SJSA1 (cell line): ENCODE measurements at places on chromosomes 2 and 18.

GRCh38 chr2:240559286-240559685 lies 871 bp upstream of the DUSP28 start:
- no peak for DNase-seq

DNA sequence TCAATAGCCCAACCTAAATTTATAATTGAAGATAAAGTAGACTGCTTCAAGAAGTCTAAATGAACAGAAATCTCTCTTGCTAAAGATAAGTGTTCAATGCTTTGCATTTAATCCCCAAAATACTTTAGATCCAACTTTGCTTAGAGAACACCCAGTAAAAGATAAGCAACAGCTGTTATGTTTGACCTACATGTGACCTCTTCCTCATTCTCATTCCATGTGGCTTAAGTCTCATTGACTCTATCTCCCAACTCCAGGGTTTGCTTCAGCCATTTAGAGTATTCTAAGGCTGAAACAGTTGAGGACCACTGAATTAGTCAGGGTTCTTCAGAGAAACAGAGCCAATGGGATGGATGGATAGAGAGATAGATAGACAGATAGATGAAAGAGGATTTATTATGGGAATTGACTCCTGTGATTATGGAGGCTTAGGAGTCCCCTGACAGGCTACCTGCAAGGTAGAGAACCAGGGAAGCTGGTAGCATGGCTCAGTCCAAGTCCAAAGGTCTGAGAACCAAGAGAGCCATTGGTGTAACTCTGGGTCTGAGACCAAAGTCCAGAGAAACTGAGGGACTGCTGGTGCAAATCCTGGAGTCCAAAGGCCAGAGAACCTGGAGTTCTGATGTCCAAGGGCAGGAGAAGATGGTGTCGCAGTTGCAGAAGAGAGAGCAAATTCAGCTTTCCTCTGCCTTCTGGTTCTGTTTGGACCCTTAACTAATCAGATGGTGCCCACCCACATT lies 32.1 kb downstream of the CRYGD start:
- DNase-seq = no peak

DNA sequence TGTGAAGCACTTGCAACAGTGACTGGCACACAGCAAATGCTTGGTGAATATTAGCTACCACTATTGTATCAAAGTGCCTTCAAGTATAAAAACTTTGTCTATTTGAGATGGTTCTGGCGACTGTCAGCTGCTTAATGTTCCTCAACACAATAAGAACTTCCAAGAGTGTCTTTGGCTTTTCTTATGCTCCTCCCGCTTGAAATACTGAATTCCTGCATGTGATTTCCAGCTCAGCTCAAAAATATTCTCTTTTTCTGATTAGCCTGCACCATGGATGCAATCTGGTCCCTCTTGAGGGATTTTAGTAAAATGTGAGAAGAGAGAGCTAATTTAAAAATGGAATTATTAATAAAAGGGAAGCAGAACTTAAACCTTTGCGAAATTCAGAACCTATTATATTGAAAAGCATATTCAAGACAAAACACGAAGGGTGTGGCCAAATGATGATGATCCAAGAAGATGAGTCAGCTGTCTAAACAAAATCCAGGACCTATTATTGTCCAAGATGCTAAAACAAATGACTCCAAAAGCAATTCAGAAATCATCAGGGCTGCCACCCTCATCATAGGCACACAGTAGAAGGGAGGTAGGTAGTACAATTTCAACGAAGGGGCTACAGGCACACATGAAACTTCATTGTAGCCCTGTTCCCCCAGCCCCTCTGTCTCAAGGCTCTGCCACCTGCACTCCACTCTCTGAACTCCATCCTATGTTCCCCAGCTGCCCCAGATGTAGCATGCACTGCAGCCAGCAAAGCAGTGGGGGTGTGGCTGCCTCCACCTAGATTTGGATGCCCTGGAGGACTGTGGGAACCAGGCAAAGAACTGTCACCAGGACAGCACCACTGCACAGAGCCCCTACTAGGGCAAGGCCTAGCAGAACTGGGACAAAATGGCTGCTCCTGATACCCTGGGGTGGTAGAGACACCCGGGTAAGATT lies 190.1 kb downstream of the ZNF385B start:
- no peak for DNase-seq

DNA sequence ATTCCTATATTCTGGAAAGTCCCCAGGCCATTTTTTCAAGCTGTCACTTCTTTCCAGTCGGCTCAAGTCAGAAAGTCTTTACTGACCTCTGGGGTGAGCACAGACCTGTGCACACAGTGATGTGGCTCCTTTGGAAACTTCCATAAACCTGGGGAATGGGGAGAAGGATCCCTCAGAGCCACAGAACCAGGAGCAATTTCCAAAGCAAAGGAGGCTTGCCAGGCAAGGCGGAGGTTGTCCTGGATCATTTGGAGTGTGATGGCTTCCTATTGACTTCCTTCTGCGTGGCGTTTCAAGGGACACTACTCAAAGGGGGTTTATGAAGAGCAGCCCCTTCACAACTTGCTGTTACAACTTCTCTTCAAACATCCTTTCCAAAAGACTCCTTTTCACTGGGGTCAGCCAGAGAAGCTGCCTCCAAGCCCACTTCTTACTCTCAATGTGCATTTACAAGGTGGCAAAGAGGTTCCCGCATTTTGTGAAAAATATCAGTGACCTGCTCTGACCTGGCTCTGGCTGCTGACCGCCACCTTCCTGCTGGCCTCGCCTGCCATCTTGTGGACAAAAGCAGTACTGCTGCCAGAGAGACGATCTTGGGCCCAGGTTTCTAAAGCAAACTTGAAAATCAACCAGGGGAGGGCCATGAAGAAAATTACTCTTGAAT lies 18.2 kb upstream of the TMEM247 start:
- DNase-seq = peak; percentile 71

- no peak for DNase-seq
Observed at GRCh38 chr2:226387499-226387942, 412.1 kb downstream of the IRS1 start.

DNA sequence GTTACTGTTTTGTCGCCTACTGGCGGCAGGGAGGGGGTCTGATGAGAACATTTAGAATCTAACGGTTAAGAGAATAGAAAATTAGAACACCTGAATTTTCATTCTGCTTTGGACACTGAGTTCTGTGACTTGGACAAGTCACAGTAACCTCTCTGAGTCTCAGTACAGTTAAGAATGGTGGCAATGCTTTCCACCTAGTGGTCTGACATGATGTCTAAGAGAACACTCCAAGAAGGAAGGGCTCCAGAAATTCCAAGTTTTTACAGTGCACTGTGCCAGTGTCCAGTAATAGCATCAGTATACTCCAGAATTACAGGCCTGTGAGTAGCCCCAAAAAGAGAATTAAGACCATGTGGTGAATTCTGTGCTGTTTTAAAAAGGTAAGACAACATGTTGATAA lies 174.1 kb upstream of the ZFP36L2 start:
- no peak for DNase-seq

- no peak for DNase-seq
Observed at GRCh38 chr18:55338978-55339650, 248.9 kb downstream of the TCF4 start.

DNA sequence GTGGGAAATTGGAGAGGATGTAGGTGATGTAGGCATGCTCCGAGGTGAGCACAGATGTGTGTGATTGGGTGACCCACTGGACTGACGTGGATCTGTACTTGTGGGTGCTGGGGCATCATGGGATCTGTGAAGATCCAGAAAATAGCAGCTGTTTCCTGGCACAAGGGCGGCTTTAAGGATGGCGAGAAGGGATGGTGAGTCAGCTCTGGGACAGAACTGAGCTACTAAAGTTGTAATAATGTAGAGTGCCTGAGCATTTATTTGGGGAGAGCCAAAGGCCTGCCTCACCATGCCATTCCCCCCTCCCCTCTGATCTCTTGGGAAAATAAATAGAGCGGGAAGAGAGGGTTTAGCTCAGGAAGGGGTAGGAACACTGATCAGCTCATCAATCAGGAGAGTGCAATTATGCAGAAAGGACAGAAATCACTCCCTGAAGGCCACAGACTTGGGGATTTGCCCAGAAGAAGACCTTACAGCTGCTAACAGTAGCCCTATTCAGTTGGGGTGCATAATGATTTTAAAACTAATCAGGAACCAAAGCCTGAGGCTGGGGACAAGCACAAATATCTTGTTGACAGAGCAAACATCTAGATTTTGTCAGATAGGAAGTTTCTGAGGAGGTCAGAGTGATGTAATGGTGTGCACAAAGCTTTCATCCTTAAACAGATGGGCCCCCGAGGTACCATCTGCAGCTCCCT lies 30.3 kb downstream of the TANC1 start:
- DNase-seq = peak; percentile 18

DNA sequence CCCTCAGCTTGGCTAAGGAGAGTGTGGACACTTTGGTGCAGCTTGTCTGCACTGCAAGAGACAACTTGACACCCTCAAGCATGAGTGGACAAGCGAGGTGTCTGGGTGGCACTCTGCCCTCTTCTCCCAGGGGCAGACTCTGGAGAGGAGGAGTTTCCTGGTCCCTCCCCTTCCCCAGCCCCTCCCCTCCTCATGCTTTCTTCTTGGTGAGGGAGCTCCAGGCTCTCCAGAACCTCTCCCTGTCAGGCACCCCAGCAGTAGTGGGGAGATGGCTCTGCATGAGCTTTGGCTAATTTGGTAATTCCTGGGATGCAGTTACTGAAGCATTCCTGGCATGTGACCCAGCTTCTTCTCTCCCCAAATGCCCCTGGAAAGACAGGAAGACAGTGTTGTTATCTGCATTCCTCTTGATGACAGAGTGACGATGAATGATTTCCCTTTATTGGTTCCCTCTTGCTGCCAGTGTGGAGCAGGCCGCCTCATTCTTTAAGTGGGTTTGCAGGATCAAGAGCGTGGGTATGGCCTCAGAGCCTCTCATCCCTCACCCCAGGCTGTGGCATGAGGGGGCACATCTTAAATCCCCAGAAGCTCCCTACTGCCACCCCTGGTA lies 89.2 kb downstream of the STPG4 start:
- peak; percentile 90 for DNase-seq

DNA sequence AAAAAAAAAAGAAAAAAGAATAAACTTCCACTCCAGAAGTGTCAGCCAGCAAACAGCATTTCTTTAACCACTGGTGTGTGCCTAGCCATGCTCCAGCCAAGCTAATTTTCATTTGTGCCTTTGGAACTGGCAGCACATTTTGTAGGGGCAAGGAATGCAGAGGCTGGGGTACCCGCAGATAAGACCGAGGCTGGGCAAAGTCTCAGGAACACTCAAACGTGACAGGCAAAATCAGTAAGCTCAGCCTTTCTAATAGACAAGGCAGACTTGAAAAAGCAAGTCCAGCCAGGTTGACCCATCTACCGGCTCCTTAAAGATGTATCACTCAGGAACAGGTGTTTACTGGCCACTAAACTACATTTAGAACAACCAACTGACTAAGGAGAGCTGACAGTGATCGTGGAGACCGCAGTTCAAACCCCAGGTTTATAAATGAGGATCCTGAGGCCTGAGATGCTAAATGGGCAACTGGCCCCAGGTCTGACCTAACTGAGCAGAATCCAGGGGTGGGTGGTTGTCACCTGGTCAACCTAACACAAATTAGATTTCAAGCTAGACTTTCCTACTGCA lies 16.7 kb downstream of the NFE2L2 start:
- no peak for DNase-seq

DNA sequence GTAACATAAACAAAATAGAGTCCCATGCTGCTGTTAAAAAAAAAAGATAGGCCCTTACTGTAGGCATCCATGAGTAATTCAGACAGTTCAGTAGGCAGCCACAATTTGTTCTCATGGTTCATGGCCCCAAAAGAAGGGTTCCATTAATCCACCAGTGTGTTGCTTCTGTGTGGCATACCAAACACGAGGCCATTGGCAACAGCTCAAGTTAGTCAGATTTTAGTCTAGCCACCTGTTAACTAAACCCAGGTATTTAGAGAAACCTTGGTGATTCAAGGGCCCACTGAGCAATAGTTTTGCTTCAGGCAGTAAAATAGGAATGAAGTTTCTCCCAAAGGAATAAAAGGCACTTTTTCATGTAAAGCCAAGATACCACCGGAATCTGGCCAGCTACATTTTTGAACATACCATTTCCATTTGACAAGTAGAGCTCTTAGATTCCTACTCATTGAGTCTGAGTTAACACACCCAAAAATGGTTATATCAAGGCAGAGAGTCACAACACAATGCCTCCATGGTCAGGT lies 80.1 kb upstream of the SRD5A2 start:
- no peak for DNase-seq

- DNase-seq = peak; percentile 64
Observed at GRCh38 chr2:55923091-55923981, at the start of gene EFEMP1. Gene EFEMP1 (minus strand): TSS chr2:55923782. CDS start chr2:55922440, 1,342 bp downstream.

- DNase-seq = no peak
Observed at GRCh38 chr2:79292958-79293315, 133.4 kb upstream of the REG3A start.

- DNase-seq = peak; percentile 77
Observed at GRCh38 chr2:9288233-9288632, 81.6 kb downstream of the ASAP2 start.

DNA sequence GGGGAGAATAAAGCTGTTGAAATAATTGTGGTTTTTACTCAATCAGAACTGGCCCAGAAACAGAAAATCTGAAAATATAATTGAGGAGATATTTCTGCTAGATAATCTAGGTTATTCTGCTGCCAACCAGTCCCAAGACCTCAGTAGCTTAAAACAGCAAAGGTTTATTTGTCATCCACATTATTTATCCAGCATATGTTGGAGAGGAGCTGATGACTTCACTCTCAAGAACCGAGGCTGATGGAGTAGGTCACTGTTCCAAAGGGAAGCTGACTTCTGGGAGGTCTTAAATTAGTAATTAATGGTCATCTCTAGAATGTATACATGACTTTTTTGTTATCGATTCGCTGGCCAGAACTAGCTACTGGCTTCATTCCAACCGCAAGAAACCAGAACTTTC lies 124.8 kb upstream of the CTNNA2 start:
- no peak for DNase-seq

DNA sequence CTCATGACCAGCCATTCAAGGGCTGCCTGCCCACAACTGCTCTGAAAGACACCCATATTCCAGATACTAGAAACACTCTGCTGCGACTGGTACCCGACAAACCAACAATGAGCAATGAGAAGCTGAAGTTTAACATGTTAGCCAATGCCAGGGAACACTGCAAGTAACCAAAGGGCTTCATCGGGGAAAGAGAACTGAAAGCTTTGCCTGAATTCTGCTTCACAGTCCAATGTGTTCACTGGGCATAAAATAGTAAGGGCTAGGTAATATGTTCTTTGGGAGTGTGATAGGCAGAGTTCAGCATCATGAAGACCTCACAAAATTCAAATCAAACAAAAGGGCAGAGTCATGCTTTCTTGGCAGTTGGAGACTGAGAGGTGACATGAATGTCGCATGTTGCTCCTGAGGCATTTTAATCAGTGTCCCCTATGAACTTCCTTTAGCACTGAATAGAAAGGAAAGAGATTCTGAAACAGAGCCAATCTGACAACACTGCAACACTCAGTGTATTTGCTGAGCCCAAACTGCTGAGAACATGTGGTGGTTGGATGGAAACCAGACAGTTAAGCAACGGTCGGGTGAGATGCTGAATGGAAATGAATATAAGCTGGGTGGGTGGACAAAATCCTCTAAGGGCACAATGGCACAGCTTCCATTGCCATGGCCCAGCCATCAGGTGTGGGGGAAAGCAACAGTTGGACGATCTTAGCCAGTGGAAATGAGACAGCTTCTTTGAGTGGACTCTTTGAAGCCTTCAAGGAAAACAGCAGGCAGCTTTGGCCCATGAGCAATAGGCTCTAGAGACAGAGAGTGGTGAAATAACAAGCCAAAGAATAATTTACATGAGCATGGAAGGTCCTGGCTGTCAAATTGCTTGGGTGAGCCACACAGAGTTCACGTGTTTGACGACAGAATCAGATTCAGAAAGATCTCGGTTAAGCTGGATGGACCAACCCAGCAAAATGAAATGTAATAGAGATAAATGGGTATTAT lies 277.5 kb downstream of the AFF3 start:
- no peak for DNase-seq
